Activated naive CD4-positive, alpha-beta T cell treated with anti-CD3 and anti-CD28 coated beads for 36 hours (primary cell): ENCODE measurements at places on chromosomes 2 and 18. TPM values are rescaled to one million over a fixed set of nuclear protein-coding genes. Genes with fewer than 3 reads are reported as not detected.

The MLPH gene
- not detected for total RNA-seq

- no peaks in the 10 kb centered on the region for H3K27me3 ChIP-seq
- H3K4me3 ChIP-seq = no peak overlapping the region
- no peak overlapping the region for H3K27ac ChIP-seq
- DNase-seq = no peak
- H3K4me1 ChIP-seq = no peaks in the 10 kb centered on the region
These were observed 136.6 kb upstream of the ZC3H15 start for GRCh38 chr2:186349508-186349907.

The SOS1 gene
- total RNA-seq = 17.1 TPM

GRCh38 chr2:160411167-160411566 is 82.4 kb downstream of the RBMS1 start:
- DNase-seq = peak; percentile 63
- H3K27me3 ChIP-seq = no peaks in the 10 kb centered on the region
- no peaks in the 10 kb centered on the region for H3K36me3 ChIP-seq
- H3K4me1 ChIP-seq = peaks cover 60% of the 10 kb centered on the region
- H3K4me3 ChIP-seq = peak overlapping the region; percentile 43

GRCh38 chr2:53174539-53174938 is 593.1 kb upstream of the CHAC2 start:
- no peak overlapping the region for H3K4me3 ChIP-seq
- H3K27me3 ChIP-seq = no peaks in the 10 kb centered on the region
- DNase-seq = no peak

The TMEM37 gene
- total RNA-seq = not detected

DNA sequence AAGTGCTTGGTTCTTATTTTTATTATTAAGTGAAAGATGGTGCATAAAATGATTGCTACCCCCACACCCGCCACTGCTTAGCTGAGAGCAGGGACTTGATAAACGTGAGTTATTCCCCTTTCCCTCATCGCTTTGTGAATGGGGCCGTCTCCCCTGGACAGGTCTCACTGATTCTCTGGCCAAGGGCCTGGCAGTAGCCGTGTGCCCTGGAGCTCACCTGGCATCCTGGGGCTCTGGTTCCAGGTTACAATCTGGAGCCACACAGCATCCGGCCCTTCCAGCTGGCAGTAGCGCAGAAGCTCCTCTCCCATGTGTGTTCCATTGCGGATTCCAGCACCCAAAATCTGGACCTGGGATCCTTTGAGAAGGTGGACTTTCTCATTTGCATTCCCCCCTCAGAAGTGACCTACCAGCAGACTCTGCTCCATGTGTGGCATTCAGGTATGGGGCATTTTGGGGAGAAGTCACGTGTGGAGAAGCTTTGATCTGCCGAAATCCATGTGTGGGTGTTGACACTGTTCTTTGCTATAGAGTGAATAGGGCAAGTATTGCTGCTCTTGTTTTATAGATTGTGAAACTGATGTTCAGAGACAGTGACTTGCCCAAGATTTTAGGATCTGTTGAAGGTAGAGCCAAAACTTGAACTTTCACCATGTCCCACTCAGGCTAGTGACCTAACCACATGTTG is 63.8 kb downstream of the GREB1 start:
- DNase-seq = no peak
- H3K27ac ChIP-seq = no peak overlapping the region
- no peaks in the 10 kb centered on the region for H3K27me3 ChIP-seq
- H3K36me3 ChIP-seq = no peaks in the 10 kb centered on the region
- H3K4me1 ChIP-seq = no peaks in the 10 kb centered on the region
- no peak overlapping the region for H3K4me3 ChIP-seq
